ENCODE measurements at places on chromosomes 6 and 20. TPM values are rescaled to one million over a fixed set of nuclear protein-coding genes. Genes with fewer than 3 reads are reported as not detected.
A peak's percentile ranks its signal among the peaks of the same experiment; 100 is the strongest.

DNA sequence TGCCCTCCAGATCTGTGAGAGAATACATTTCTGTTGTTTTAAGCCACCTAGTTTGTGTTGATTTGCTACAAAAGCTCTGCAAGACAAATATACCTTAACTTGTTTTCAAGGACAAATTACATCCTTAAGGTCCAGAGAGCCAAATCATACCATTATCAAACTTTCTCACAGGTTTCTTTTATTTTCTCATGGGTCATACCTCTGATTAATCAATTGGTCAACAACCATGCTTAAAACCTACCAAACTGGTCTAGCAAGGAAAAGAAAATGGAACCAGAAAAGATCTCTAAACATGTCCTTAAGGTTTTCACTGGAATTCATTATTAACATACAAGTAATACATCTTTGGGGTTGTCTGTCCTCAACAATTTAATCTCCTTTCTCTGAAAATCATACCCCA, 535.0 kb downstream of the CD83 start:
- H3K4me3 ChIP-seq = no peak overlapping the region
- no peak for DNase-seq
- H3K36me3 ChIP-seq = no peaks in the 10 kb centered on the region
- H3K4me1 ChIP-seq = peaks cover 27% of the 10 kb centered on the region
- no peak overlapping the region for H3K27ac ChIP-seq

DNA sequence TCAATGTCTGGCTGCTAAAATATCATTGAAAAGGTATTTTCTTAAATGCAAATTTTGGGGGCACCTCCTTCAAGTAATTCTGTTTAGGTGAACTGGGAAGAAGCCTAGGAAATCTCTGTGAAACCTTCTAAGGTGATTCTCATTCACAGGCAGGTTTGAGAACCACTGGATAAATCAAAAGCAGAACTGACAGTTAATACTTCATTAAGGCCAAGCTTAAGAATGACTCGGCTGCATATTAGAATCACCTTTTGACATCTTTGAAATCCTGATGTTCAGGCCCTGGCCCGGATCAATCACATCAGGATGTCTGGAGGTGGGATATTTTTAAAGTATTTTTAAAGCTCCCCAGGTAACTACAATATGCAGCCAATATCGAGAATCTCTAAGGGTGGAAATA, 50.6 kb downstream of the FKBP1C start:
- no peak for DNase-seq
- H3K36me3 ChIP-seq = no peaks in the 10 kb centered on the region
- no peak overlapping the region for H3K4me3 ChIP-seq

DNMT3B gene
- total RNA-seq = 7.5 TPM

VTA1 gene
- total RNA-seq = 41.5 TPM

MATN4 gene
- total RNA-seq = not detected

IP6K3 gene
- 0.16 TPM for total RNA-seq

DNA sequence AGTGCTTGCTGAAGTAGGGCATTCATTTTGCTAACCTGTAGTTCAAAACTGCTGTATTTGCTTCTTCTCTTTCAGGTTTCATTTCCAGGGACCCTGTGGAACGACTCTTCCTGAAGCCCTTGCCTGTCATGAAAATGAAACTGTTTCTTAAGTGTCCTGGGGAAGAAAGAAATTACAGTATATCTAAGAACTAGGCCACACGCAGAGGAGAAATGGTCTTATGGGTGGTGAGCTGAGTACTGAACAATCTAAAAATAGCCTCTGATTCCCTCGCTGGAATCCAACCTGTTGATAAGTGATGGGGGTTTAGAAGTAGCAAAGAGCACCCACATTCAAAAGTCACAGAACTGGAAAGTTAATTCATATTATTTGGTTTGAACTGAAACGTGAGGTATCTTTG, 3.4 kb upstream of the NOL7 start:
- H3K27ac ChIP-seq = peak overlapping the region; percentile 17
- H3K36me3 ChIP-seq = peaks cover 9% of the 10 kb centered on the region
- no peaks in the 10 kb centered on the region for H3K27me3 ChIP-seq

Data from mesothelial cell of epicardium (in vitro differentiated cells).